Esophagus squamous epithelium (tissue), 5 donors: ENCODE measurements at places on chromosomes 12 and 14. TPM values are rescaled to one million over a fixed set of nuclear protein-coding genes. Genes with fewer than 3 reads are reported as not detected.
A peak's percentile ranks its signal among the peaks of the same experiment; 100 is the strongest.

PTPN6 gene
- 11.0 TPM for total RNA-seq

- no peaks in the 10 kb centered on the region for H3K27me3 ChIP-seq
- no peak overlapping the region for H3K4me3 ChIP-seq
- H3K36me3 ChIP-seq: no peaks in the 10 kb centered on the region
- no peak for DNase-seq
- no peaks in the 10 kb centered on the region for H3K4me1 ChIP-seq
These were observed 442.5 kb upstream of the PDE3A start for GRCh38 chr12:19925841-19926240.

YEATS4 gene
- 15.0 TPM for total RNA-seq

AQP2 gene
- not detected for total RNA-seq

- no peak for DNase-seq
- peaks cover 72% of the 10 kb centered on the region for H3K4me1 ChIP-seq
- H3K27ac ChIP-seq: peak overlapping the region; percentile 31
- H3K4me3 ChIP-seq: no peak overlapping the region
- H3K27me3 ChIP-seq: no peaks in the 10 kb centered on the region
These were observed 31.1 kb downstream of the ELK3 start for GRCh38 chr12:96225044-96225855.

SYNDIG1L gene
- not detected for total RNA-seq

DNA sequence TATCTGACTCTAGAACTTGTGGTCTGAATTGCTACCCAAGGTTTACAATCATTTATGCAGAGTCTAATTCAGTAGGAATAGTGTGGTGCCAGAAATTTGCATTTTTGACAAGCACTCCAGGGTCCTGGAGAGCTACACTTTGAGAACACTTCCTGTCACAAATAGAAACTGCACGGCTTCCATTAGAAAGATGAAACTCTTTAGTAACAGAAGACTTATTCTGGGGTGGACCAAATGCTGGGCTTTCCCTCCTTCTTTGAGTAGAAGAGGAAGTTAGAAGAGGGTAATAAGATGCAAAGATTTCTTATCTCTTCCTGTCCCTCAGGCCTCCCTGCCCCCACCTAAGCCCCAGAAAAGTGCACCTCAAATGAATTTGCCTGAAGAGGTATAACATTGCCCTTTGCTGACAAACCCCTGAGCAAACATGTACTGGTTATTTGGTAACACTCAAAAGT, 28.4 kb downstream of the DGLUCY start:
- DNase-seq: no peak
- H3K36me3 ChIP-seq: peaks cover 46% of the 10 kb centered on the region
- H3K27ac ChIP-seq: no peak overlapping the region
- H3K27me3 ChIP-seq: no peaks in the 10 kb centered on the region
- peaks cover 16% of the 10 kb centered on the region for H3K4me1 ChIP-seq

KICS2 gene
- 6.2 TPM for total RNA-seq

GRCh38 chr14:52058341-52058740, 10.5 kb downstream of the NID2 start:
- no peaks in the 10 kb centered on the region for H3K27me3 ChIP-seq
- H3K27ac ChIP-seq: peak overlapping the region; percentile 28
- no peaks in the 10 kb centered on the region for H3K4me1 ChIP-seq
- H3K4me3 ChIP-seq: no peak overlapping the region
- DNase-seq: no peak
